ENCODE measurements at places on chromosomes 2 and 18. TPM values are rescaled to one million over a fixed set of nuclear protein-coding genes. Genes with fewer than 3 reads are reported as not detected.

- no peak for DNase-seq
These were observed 69.8 kb downstream of the BABAM2 start for GRCh38 chr2:27960237-27960912.

Gene SERPINB5
- total RNA-seq, result not detected

DNA sequence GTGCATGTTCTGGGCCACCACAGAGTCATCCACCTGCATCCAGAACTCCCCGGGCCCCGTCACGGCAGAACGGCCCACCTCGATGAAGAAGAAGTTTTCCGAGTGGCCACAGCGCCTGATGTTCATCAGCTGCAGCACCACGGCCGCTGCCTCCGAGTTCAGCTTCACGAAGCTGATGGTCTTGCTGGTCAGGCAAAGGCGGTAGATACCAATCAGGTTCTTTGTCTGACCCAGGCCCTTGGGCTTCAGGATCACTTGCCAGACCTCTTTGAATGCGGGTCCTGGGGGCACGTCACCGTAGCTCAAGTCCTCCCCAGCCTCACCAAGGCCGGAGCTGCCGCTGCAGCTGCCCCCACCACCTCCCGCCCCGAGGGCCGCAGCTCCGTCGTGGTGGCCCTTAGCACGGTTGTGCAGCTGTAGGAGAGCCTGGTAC is 1.6 kb downstream of the IRS1 start:
- no peak for DNase-seq

GRCh38 chr2:47277987-47278386 is 122.9 kb upstream of the STPG4 start:
- DNase-seq, result no peak

Gene CNGA3
- total RNA-seq, result not detected

GRCh38 chr2:97889156-97889555 is 106.6 kb downstream of the TMEM131 start:
- no peak for DNase-seq

Gene SLC5A7
- not detected for total RNA-seq

Gene DIS3L2
- total RNA-seq, result 43.7 TPM

GRCh38 chr2:27320958-27321543 is 1.8 kb downstream of the MPV17 start:
- no peak for DNase-seq

Gene DHRS9
- total RNA-seq, result 4.6 TPM

GRCh38 chr2:42754776-42755140 is 9.2 kb downstream of the OXER1 start:
- no peak for DNase-seq

Gene SERPINB11
- not detected for total RNA-seq

DNA sequence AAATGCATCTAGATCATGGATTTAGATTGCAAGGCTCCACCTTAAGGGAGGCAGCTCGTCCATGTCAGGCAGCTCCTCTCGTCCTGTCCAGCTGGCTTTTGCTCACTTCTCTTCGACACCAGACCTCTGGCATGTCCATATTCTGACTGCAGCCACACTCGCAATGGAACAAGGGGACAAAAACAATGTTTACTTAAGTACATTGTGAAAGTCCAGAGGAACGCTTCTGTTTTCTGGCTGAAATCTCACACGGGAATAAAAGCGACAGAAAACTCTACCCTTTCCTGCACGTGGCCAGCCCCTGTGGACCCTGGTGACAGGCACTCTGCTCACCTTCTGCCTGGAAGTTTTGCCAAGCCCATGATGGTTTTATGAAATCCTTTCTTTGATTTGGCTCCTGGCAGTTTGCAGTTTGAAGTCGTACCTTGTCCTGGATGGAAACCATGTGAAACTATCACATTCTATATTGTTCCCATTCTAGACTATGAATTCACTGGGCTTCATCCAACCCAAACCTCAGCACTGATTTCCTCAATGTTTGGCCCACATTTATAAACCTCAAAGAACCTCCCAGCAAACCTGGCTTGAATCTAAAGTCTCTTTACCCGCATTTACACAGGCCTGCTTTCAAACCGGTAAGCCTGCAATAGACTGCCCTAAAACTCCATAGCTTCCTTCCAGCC is 134.3 kb upstream of the PIEZO2 start:
- no peak for DNase-seq

DNA sequence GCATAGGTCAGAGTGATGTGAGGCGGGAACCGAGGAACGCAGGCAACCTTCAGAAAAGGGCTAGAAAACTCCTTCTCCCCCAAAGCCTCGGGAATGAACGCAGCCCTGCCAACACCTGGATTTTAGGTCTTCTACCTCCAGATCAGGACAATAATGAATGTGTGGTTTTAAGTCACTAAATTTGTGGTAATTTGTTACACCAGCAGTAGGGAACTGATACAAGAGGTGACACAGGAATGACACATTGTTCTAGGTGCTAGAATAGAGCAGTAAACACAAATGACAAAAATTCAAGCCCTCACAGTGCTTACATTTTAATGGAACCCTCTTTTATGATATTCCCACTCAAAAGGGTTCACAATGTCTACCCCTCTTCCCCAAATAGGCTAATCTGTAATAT is 39.2 kb upstream of the EML4 start:
- DNase-seq, result no peak

DNA sequence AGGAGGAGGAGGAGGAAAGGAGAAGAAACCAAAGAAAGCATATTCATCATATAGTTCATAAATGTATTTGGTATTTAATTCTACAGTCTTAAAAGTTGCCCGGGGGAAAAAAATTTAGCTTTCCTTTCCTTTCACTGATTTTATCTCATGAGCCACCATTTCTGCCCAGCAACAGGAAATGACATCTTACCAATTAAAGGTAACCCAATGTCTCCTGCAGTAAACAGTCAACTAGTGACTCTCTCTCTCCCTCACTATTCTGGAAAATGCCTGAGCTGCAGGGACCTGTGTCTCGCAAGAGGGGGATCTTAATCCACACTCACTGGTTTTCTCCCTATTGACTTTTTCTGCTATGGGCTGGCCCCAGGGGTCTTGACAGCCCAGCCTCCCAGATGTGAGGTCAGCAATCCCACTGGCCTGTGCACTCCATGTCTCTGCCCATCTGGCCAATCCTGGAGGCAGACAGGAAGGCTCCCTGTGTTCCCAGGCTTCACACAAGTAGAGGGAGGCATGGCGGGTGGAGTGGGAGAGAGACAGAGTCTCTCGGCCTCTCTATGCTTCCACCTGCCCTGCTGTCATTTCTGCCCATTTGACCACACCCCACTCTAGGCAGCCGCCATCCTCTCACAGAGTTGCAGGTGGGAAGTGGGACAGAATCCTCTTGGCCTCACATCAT is 85.4 kb upstream of the CABLES1 start:
- no peak for DNase-seq

- no peak for DNase-seq
These were observed 776.8 kb upstream of the ACVR2A start for GRCh38 chr2:147068071-147068470.

DNA sequence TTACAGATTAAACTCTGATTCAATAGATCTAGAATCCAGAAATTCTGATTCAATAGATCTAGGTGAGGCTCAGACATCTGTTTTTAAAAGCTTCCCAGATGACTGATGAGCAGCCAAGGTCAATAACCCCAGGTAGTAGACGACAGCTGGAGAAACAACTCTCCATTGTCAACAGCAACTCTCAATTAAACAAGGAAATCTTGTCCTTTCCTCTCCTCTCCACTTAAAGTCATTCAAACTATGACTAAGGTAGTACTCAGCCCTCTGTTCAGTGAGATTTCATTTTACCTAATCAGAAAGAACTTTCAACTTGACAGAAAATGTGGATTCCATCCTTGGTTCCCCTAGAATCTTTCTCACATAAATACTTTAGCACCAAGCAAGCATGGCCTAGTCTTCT is 94.6 kb upstream of the SCG2 start:
- no peak for DNase-seq

DNA sequence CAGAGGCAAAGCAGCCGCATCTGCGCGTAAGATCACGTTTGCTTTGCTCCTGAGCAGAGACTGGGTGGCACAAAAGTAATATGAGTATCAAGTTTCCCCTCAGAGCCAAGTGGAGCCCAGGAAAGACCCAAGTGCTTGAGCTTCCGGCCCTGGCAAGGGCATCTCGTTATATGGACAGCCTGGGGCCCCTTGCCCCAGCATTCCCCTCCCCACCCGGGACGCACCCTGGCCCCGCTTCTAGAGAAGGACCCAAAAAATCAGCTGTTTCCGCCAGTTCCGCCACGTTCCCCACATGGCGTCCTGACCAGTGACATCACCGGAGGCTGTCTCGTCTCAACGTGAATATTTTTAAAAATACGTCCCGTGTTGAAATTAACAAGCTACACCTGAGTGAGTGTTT is 135.1 kb downstream of the NFATC1 start:
- DNase-seq, result peak; percentile 3

GRCh38 chr2:116073731-116074130 is 1631.3 kb downstream of the DPP10 start:
- DNase-seq, result no peak

DNA sequence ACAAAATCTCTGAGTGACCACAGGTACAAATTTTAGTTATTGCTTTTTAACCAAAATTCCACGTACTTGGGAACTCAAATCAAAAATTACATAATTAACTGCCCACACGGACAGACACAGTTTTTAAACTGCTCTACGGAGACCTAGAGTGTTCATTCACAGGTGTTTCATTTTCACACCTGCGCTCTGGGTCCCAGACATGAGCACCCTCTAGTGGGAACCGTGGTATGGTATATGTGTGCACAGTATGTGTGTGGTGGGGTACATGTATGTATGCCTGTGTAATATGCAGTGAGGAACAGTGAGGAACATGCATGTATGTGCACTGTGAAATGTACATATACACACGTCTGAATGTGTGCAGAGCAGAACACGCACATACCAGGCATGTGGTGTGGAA is 65.0 kb downstream of the PPP4R1 start:
- no peak for DNase-seq

- no peak for DNase-seq
These were observed 311.0 kb downstream of the CBLN2 start for GRCh38 chr18:72233106-72233505.

DNA sequence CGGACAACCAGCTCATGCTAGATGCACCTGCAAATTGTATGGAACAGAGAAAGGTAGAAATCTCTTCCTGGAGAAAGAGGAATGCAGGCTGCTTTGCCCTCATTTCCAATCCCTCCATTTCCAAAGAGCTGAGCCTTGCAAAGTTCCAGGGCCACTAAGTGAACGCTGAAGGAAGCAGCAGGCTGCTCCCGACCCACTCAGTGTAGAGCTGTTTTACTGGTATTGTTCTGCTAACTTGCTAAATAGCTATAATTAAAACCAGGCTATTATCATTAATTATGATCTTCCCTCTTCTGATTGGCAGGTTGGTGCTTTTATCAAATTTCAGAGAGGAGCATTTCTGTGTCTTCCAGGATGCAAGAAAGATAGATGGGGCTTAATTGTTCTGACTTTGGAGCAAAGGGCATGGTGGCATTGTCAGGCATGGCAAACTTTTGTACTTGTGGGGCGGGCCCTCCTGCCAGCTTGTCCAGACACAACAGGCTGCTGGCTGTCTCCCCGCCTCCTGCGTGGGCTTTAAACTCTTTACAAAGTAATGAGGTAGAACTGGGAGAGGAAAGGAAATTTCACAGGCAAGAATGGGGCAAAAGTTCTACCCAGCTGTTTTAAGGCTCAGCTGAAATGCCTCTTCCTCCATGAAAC is 40.2 kb downstream of the ALK start:
- DNase-seq, result no peak

DNA sequence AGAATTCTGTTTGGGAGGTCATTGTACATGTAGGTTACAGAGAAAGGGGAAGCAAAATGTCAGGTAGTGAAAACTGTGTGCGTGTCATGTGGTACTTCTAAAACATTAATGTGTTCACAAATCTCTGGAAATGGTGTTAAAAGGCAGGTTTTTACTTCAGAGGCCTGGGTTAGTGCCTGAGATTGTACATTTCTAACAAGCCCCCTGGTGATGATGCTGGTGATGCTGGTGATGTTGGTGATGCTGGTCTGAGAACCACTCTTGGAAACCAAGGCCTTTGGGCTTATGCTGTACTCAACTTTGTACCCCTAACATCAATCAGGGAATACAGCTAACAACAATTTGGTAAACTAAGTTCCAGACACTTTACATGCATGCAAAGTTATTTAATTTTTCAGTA is 187.1 kb downstream of the SCG2 start:
- no peak for DNase-seq

DNA sequence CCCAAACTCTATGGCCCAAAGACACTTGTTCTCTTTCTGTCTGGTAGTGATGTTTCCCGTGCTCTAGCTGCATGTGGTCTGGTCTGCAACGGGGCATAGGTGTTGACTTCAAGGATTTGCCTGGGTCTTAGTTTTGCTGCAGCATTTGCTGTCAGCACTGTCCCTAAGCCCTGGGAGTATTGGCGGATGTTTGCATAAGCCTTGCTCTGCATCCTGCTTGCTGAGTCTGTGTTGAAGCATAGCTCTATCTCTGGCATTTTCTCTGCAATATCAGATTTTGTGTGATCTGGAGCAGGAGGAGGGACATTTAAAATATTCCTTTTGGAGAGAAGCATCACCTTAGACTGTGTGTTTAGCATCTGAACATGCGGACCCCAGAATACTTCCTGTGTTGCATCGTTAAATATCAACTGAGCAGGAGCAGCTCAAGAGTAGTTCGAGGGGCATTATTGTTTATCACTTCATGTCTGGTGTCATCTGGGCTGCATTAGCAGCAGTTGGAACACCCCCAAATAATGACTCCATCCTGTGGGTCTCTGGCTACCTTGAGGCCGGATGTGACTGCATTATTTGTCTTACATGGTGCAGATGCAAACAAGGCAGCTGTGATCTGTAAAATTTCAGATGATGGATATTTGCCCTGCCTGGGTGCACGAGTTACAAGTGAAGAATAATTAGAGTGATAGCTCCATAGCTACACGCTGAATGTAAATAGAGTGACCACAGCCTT is 231.7 kb downstream of the TRIB2 start:
- DNase-seq, result no peak

Gene COL3A1
- total RNA-seq, result 0.73 TPM

DNA sequence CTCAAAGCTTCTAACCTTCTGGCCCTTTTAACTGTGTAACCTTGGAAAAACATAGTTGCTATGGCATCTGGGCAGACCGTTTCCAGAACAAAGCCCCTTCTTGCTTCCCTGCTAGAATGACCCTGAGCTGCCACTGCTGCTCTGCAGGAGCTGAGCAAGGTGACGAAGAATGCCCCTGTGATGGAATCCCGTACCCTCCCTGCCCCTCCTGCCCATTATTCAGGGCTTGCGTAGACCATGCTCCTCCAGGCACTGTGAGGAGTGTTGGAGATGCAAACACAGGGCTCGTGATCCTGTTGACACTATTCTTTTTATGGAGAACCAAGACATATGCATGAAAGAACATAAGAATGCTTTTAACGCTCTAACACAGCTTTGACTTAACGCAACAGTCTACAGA is 191.1 kb downstream of the CDH2 start:
- DNase-seq, result no peak

Gene TEX44
- not detected for total RNA-seq

DNA sequence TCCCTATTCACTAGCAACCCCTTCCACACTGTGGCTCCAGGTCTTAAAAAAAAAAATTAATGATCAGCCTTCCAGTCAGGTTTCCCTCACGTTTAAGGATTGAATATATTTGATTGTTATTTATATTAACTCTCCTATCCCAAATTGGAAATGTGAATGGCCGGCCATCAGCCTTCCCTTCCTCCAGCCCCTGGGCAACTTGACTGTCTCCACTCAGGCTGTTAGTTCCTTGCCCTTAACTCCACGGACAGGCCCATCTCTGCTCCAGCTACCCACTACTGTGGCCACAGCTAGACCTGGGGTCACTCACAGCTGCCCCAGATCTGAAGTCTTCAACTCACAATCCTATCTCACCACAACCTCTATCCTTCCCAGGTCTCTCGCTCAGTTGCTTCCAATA is 39.9 kb downstream of the THOC1 start:
- no peak for DNase-seq

All from activated T-cell treated with anti-CD3 and anti-CD28 coated beads, Interleukin-2, amount 50 U/mL, for 4 hours (primary cell).